ENCODE measurements at places on chromosomes 11 and 22.
A peak's percentile ranks its signal among the peaks of the same experiment; 100 is the strongest.

DNA sequence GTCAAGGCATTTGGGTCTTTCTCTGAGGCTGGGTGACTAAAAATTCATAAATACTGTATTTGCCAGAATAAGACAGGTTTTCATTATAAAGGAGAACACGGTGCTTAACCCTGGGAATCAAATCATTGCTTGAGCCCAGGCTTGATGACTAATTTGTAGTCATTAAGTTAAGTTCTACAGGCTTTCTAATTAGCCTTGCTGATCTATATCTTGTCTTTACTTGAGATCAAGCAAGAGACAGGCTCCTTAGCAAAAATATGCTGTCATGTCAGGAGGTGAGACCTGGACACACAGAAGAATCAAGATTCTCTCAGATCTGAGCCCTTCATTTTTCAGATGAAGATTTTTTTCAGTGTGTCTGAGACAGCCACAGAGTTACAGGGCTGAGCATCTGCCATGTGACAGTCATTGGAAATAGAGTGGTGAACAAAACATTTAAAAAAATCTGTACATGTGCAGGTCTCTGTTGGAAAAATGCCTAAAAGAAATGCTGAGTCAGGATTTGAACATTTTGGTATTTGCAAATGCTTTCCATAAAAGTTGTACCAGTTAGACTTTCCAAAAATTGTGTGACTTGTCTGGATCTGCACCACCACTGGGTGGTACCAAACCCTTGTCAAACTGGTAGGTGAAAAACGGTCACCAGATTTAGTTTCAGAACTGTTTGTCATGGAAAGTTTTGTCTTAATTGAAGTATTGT, 14.6 kb downstream of the ACAT1 start:
- DNase-seq = peak; percentile 8

- no peak for DNase-seq
Observed at GRCh38 chr11:16365581-16366228, 9.4 kb upstream of the SOX6 start.

DNA sequence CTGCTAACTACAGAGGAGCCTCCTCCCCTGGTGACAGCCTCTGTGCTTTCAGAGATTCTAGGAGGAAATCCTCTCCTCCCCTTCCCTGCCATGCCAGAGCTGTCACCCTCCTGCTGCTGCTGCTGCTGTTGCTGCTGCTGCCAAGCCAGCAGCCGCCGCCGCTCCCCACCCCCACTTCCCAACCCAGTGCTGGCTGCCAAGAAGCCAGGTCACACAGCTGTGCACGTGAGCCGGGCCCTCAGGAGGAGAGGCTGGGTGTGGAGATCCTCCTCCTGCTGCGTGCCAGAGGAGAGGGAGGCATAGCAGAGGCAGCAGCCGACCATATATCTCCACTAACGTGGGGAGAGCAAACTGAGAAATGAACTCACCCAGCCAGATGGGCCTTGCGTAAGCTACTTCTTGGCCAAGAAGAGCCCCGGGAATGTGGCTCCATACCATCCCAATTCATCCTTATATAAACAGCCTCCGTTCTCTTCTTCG, 12.4 kb downstream of the CRY2 start:
- DNase-seq = no peak

GRCh38 chr11:113497066-113497910, 22.1 kb upstream of the DRD2 start:
- no peak for DNase-seq

DNA sequence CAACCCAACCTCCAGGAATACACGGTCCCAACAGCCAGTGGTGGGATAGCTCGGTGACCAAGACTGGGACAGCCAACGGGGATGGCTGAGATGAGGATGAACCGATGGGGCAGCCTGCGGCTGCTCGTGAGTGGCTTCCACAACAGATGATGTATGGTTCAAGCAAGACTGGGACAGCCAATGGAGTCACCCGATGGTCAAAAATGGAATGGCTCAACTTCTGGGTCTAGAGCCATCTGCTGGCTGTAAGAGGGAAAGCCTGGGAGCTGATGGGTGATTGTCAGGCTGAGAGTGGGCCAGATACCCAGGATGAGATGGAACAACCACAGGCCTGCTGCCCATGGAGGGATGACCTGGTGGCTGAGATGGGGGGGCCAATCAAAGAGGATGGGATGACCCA, 35.5 kb downstream of the SYT7 start:
- no peak for DNase-seq

GRCh38 chr22:29201782-29202181, 3.9 kb upstream of the EMID1 start:
- no peak for DNase-seq

DNA sequence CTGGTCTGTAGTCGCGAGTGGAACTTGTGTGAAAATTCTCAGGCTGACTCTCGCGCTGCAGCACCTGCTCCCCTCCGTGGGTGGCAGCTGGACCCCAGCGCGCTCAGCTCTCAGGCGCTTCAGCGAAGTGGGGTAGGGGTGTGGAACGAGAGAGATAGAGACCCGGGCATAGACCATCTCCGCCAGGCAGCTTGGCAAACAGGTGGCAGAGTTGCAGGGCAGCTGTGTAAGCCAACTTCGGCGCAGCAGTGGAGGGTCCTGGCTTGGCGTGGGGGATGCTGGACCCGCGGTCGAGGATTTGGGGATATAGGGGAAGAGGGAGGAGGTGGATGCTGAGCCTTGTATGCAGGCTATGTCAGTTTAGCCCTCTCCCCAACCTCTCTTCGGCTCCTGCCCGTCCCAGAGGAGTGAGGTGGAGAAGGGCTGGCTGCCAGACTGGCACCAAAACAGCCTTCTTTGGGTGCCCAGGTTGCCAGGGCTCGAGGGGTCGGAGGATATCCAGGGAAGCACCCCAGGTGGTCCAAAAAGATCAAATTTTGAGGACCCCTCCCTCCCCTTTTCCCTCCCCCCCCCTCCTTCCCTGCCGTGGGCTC, 746 bp upstream of the CALCB start:
- no peak for DNase-seq

DNA sequence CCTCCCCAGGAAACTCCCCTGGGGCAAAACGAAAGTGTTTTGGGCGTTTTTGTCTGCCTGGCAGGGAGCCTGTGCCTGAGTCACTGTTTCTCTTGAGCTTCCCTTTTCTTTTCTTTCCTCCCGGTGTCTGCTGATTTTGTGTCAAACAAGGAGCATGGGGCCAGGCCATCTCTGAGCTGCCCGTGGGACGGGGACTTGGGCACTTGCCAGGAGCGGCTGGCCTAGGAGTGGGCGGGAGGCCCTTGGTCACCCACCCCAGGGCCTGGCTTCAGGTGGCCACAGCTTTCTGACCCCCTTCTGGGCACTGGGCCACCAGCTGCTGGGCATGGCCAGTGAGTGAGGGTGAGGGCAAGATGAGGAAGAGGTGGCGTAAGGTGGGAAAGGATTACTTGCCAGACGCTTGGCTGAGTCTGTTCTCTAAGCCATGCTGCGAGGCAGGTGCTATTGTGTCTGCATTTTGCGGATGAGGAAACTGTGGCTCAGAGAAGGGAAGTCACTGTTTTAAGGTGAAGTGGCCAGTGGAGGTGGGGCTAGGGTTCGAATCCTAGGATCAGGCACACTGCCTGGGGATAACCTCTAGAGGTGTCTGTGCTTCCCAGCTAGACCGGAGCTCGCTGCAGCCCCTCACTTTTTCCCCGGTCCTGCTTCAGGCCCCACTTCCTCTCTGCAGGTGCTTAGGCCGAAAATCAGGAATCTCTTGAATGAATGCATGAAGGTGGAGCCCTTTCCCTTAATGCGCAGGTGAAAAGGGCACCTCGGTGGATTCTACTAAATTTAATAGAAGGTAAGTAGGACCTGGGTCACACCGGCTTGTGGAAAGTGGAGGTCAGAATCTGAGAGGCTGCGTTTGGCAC, 7.8 kb upstream of the NFAM1 start:
- DNase-seq = peak; percentile 19

- no peak for DNase-seq
Observed at GRCh38 chr11:27291302-27291889, 71.6 kb downstream of the CCDC34 start.

- DNase-seq = no peak
Observed at GRCh38 chr22:45575607-45576272, 73.1 kb downstream of the FBLN1 start.

DNA sequence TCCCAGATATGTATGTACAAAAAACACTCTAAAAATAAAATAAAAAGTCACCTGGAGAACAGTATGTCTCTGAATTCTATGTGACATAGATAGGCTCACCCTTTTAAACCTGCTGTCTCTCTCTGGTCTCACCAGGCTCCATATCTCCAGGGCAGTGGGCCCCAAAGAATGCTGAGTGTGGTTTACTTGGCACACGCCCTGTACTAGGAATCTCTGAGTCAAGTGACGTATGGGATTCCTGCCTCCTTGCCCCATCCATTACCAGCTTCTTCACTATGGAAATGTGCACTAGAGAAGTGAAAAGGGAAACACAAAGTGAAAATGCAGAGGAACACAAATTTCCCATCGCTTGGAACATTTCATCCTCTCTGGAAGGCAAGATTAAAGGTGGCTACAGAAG, 722.2 kb upstream of the TENM4 start:
- no peak for DNase-seq

DNA sequence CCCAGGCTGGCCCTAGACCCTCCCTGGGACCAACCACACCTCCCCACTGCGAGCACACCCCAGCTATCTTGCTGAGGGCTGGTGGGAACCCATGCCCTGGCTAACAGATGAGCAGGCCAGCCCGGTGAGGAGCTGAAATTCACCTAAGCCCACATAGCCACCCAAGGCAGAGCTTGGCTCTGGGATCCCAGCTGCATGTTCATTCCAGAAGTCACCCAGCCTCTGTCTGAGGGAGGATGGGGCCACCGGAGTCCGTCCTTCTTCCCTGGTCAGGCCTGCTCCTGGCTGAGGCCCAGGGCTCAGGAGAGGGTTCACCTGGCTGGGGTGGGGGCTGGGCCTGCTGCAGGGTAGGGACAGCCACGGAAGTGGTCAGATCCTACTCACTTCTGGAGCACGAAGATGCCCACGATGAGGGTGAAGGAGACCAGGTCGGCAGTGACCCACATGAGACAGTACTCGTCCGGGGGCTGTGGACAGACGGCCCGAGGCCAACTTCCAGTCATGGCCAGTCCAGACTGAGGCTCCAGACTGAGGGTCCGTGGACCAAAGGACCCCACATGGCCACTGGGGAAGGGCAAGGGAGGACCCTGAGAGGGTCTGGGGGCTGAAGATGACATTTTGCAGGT, 6.6 kb upstream of the KLHL35 start:
- DNase-seq = no peak

DNA sequence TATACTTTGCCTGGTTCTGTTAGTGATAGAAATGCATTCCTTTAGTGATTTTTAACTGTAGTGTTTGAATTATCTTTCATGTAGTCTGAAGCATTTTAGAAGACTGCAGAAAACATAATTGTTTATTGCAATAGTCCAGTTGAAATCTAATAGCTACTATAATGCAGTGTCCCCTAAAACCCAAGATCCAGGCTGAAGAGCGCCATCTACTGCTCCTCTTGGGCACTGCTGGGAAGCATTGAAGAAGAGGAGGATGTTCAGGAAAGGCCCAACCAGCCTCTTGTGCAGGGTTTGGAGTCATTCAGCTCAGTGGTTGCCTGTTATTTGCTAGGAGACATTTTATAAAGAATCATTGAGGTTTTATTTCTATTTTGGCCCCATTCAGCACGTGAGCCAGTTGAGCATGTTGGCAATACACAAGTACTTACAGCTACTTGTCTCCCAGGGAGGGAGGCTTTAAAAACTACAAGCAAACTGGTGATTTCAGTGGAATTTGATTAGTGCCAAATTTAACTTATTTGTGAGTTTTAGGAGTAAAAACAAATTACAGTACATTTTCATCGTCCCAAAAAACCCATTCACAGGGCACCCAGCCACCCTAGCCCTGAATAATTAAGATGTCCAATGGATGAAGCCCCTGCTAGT, 74.9 kb upstream of the HORMAD2 start:
- DNase-seq = peak; percentile 48

DNA sequence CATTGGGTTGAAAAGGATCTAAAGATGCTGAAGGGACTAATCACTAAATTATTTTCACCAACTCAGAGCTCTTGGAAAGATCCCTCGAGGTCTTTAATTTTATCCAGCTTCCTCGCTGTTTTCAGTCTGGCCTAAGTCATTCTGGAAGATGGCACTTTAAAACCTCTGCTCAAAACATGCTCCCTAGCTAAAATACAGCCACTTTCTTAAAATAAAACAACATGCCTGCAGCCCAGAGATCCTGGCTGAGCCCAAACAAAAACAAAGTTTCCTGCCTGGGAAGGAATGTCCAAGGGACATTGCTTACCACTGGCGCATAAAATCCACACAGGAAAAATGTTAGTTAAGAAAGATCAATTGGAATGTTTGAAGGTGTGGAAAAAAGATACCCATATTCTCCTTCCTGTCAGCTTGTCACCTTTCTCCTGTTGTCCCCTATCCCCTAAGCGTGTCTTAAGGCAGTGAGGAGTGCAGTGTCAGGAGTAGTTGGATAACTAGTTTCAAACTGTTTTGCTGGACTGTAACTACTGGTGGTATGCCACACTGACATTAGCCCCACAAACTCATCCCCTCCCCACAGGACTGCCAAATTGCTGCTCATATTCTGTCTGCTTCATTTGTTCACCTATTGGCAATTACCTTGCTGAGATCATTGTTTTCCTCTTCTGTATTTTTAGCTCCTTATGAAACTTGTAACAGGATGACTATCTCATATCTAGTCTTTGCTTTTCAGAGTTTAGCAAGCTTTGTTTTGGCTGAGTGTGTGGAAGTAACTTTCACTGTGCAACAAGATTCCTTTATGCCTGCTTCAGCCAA, 108.3 kb upstream of the SESN3 start:
- DNase-seq = no peak

GRCh38 chr11:1932105-1932480, 12.6 kb downstream of the TNNT3 start:
- DNase-seq = no peak

DNA sequence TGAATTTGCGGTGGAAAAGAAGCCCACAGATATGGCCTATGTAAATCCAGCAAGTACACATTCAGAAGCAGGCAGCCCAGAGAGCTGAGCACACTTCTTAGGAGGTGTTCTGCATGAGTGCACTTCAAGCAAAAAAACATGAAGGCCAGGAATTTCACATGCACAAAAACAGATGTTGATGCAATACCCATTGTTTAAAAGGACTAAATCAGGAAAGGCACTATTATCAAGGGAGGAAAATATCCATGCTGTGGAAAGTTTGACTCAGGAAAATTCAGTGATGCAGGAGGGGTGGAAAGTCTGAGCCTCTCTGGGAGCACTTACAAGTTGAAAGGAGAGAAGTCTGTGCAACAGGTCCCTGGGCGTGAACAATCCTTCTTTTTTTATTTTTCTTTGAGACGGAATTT, 15.8 kb upstream of the CARS1 start:
- DNase-seq = no peak

- no peak for DNase-seq
Observed at GRCh38 chr11:46099963-46100316, 21.3 kb downstream of the PHF21A start.

- no peak for DNase-seq
Observed at GRCh38 chr22:21564411-21564810, 3.1 kb upstream of the UBE2L3 start.

- no peak for DNase-seq
Observed at GRCh38 chr11:114293201-114293711, 2.9 kb upstream of the NNMT start.

Data from CD4-positive, alpha-beta T cell treated with Interleukin-6 at 100 ng/mL for 8 hours (primary cell).